ENCODE measurements at places on chromosomes 7 and 10. TPM values are rescaled to one million over a fixed set of nuclear protein-coding genes. Genes with fewer than 3 reads are reported as not detected.
A peak's percentile ranks its signal among the peaks of the same experiment; 100 is the strongest.

DNA sequence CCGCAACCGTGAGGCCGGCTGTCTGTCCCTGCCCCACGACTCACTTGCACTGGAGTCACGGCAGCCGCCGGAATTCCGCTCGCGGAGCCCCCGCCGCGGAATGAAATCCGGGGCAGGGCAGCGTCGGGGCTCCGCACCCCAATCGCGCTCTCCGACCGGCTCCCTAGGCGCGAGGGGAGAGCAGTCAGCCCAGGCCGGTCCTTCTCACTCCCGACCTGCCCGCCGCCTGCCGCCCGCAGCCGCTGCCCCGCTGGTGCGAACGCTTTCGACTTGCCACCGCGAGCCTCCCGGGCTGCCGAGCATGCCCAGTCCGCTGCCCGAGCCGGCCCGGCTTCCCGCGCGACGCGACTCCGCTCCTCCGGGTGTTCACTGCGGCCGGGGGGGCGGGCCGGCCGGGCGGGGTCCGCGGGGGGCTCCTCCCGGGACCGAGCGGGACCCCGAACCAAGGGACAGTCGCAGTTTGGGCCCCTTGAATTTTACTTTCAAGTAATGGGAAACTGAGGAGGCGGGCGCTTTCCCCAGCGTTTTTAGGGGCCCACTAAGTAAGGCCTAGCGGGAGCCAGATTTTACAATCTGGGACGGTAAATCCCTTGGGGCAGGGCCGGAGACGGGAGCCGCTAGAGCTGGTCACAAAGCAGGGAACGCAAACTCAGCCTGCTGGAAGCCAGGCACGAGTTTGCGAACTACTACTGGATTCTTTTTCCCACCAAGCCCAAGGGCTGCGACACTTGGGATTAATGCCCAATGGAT is at the start of gene SGMS1:
TSS of gene SGMS1 (minus strand) at position 294 of the 750 bp plus-strand sequence. CDS start 279,842 bp downstream, outside the sequence.
- H3K27me3 ChIP-seq: no peaks in the 10 kb centered on the region
- DNase-seq: peak; percentile 81
- H3K36me3 ChIP-seq: no peaks in the 10 kb centered on the region
- peak within 1 kb of the TSS; percentile 84 for H3K4me3 ChIP-seq
- peaks cover 31% of the 10 kb centered on the region for H3K4me1 ChIP-seq
- H3K27ac ChIP-seq: peak within 1 kb of the TSS; percentile 98

- DNase-seq: no peak
- peaks cover 69% of the 10 kb centered on the region for H3K4me1 ChIP-seq
- peak overlapping the region; percentile 98 for H3K27ac ChIP-seq
- no peaks in the 10 kb centered on the region for H3K36me3 ChIP-seq
- H3K27me3 ChIP-seq: no peaks in the 10 kb centered on the region
Measured at GRCh38 chr10:3777981-3778691, 6.9 kb downstream of the KLF6 start.

- no peak for DNase-seq
- no peak overlapping the region for H3K4me3 ChIP-seq
- H3K4me1 ChIP-seq: no peaks in the 10 kb centered on the region
- H3K36me3 ChIP-seq: no peaks in the 10 kb centered on the region
- no peaks in the 10 kb centered on the region for H3K27me3 ChIP-seq
- H3K27ac ChIP-seq: no peak overlapping the region
Measured at GRCh38 chr7:118104812-118105441, 79.0 kb upstream of the LSM8 start.

DNA sequence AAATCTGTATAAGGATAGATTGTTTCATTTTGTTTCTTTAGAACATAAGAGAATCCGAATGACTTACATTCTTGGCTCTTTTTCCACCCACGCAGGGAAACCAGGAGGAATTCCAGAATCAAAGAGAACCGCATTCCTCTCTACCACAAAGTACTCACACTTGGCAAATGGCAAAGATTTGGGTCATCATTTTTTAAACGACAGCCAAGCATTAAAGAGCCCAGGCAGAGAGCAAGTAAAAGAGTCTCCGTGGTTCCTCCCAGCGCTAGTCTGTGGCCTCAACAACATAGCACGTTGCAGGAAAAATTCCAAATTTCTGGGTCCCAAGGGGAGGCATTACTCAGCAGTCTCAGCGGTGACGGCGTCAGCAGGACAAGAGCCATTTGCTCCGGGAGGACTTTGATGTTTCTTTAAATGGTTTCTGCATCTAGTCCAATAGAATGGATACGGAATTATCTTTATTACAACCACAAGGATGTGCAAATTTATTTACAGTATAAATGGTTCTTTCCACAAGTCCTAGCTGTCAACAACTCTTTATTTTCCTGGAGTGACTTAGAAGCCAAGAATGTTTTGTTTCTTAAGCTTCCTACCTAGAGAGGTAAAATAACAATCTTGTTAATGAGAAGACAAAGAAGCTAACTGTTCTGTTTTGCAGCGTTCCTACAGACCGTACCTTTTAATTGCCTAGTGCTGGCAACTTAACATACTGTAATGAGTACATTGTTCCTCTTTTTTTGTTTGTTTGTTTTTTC is 232.5 kb downstream of the SKIDA1 start:
- DNase-seq: peak; percentile 65
- H3K4me3 ChIP-seq: peak overlapping the region; percentile 11
- peaks cover 21% of the 10 kb centered on the region for H3K4me1 ChIP-seq
- H3K27me3 ChIP-seq: no peaks in the 10 kb centered on the region
- no peaks in the 10 kb centered on the region for H3K36me3 ChIP-seq

GRCh38 chr10:104638861-104639589 is 2.1 kb upstream of the SORCS3 start:
- no peak overlapping the region for H3K4me3 ChIP-seq
- no peak overlapping the region for H3K27ac ChIP-seq
- peaks cover 29% of the 10 kb centered on the region for H3K27me3 ChIP-seq
- H3K4me1 ChIP-seq: no peaks in the 10 kb centered on the region

EVX1 gene
- total RNA-seq: not detected

DNA sequence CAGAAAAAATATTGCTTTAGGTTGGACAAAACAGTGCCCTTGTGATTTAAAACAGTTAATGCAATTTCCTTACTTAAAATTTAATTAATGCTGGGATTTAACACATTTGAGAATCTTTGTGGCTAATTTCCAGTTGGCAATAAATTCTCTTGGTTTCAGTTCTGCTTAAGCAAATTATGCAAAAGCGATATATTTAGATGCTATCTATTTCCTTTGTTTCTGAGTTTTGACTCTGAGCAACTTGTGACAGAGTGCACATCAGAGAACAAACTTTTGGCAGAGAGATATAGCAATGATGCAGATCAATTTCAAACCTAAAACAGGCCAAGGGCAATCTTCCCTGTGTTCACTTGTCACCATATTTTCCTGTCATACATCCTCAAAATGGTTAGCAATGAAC is 933.6 kb upstream of the ZWINT start:
- no peak for DNase-seq
- no peak overlapping the region for H3K27ac ChIP-seq
- H3K4me3 ChIP-seq: no peak overlapping the region
- no peaks in the 10 kb centered on the region for H3K27me3 ChIP-seq

DNA sequence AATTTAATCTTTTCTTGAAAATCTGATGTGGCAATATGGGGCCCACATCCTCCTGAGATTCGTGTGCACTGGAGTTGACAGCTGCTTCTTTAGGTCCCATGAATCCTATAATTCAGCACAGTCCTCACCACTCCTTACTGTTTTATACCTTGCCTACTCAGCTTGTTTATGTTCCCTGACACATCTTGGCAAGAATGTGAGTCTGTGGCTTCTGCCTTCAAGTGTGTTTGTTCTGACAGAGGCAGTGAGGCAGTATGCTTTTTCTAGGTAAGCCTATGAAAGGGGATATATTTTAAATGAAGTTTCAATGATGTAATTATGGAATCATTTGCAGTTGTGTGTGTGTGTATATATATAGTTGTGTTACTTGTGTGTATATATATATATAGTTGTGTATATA is 106.4 kb downstream of the AMPH start:
- no peak overlapping the region for H3K27ac ChIP-seq
- H3K4me1 ChIP-seq: no peaks in the 10 kb centered on the region
- no peak for DNase-seq
- no peaks in the 10 kb centered on the region for H3K27me3 ChIP-seq

GRCh38 chr10:124644771-124645415 is 99.3 kb downstream of the FAM53B start:
- no peaks in the 10 kb centered on the region for H3K36me3 ChIP-seq
- H3K4me3 ChIP-seq: no peak overlapping the region
- H3K4me1 ChIP-seq: peaks cover 88% of the 10 kb centered on the region
- no peak overlapping the region for H3K27ac ChIP-seq
- no peak for DNase-seq
- no peaks in the 10 kb centered on the region for H3K27me3 ChIP-seq

DNA sequence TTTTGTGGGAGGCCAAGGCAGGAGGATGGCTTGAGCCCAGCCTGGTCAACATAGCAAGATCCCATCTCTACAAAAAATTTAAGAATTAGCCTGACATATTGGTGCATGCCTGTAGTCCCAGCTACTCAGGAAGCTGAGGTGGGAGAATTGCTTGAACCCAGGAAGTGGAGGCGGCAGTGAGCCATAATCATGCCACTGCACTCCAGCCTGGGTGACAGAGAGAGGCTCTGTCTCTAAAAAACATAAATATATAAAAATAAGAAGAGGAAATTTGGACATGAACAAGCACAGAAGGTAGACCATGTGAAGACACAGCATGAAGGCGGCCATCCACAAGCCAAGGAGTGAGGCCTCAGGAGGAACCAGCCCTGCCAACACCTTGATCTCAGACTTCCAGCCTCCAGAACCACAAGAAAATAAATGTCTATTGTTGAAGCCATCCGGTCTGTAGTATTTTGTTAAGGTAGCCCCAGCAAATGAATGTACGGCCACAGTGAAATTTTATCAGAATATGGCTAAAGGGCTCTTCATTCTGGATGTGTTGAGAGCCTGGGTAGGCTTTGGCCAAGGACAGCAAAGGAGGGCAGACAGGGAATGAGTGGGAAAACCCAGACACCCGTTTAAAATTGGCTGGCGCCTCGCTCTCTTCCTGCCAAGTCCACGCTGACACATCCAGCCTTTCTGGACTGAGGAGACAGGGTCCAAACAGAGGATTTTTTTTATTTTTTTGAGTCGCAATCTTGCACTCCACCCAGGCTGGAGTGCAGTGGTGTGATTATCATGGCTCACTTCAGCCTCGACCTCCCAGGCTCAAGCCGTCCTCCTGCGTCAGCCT is 12.9 kb upstream of the GRID2IP start:
- H3K4me3 ChIP-seq: no peak overlapping the region
- H3K27ac ChIP-seq: no peak overlapping the region
- DNase-seq: no peak
- H3K4me1 ChIP-seq: no peaks in the 10 kb centered on the region

GRCh38 chr7:78487464-78487863 is 688.9 kb downstream of the PHTF2 start:
- H3K4me1 ChIP-seq: no peaks in the 10 kb centered on the region
- H3K27me3 ChIP-seq: no peaks in the 10 kb centered on the region
- H3K4me3 ChIP-seq: no peak overlapping the region
- no peak for DNase-seq

NRAP gene
- total RNA-seq: 1,471 TPM

LLCFC1 gene
- not detected for total RNA-seq

GRCh38 chr7:135341049-135341448 is 107.4 kb downstream of the STRA8 start:
- H3K4me3 ChIP-seq: no peak overlapping the region
- H3K4me1 ChIP-seq: peaks cover 9% of the 10 kb centered on the region
- DNase-seq: no peak
- H3K27me3 ChIP-seq: no peaks in the 10 kb centered on the region

SPDYE9 gene
- not detected for total RNA-seq

DNA sequence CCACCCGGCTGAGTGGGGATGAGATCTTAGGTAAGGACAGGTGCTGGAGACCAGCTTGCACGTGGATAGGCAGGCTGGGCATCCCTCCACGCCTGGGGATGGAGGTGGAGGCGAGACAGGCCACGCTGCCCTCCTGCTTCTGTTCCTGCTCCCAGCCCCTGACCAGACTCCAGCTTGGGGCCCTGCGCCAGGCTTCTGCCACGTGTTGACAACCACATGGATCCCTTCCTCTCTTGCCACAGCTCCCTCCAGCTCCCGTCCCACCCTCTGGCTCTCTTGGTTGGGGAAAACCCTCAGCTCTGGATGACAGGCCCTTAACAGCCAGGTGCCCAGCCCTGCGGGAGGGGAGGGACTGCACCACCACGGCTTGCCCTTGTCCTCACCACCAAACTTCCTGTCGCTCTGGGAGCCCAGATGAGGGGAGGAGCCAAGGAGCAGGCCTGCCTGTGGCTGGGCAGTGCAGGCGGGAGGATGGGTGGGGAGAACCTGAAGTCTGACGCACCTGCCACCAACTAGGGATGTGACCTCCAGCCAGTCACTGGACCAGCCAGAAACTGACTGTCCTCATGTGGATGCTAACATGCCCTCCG is 36.0 kb downstream of the KCNH2 start:
- H3K36me3 ChIP-seq: no peaks in the 10 kb centered on the region
- H3K27ac ChIP-seq: no peak overlapping the region
- H3K4me1 ChIP-seq: no peaks in the 10 kb centered on the region
- H3K4me3 ChIP-seq: no peak overlapping the region
- no peaks in the 10 kb centered on the region for H3K27me3 ChIP-seq
- DNase-seq: no peak

NUDT13 gene
- total RNA-seq: 2.0 TPM

DNA sequence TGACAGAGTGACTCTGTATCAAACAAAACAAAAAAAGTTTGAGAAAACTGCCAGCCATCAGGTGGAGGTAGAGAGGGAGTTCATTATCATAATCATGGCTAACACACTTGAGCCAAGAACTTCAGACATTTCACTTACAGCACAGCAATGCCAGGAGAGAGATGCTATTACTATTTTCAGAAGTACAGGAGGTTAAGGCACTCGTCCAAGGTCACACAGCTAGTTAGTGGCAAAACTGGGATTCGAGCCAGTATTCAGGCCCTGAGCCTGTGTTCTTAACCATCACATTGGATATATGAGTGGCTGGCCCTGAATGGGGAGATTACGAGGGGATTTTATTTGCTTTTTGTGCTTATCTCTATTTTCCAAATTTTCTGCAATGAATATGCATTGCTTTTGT is 24.8 kb upstream of the UNC5B start:
- peak; percentile 40 for DNase-seq
- peaks cover 12% of the 10 kb centered on the region for H3K4me1 ChIP-seq
- peaks cover 3% of the 10 kb centered on the region for H3K27me3 ChIP-seq
- H3K27ac ChIP-seq: no peak overlapping the region

DNA sequence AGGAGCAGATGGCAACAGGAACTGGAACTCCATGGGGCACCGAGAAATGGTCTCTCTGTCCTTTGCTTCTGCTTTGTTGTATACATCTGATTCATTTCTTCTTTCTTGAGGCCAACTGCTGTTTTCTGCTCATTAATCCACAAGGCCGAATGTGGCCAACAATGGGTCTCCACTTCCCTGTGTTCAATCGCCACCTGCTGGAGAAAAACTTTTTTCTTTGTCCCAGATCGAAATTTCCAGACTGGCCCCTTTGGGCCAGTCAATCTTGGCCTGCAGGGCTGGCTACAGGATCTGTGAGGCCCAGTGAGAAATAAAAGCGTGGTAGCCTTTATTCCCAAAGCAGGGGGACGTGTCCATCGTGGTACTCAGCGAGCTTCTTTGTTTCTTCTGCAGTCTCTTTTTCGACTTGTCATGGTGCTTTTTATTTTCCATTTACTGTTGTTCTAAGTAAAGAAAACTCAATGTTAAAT is 58.8 kb downstream of the PARP12 start:
- H3K27ac ChIP-seq: no peak overlapping the region
- DNase-seq: no peak
- no peaks in the 10 kb centered on the region for H3K36me3 ChIP-seq
- no peaks in the 10 kb centered on the region for H3K27me3 ChIP-seq
